ENCODE measurements at places on chromosomes 12 and 14. TPM values are rescaled to one million over a fixed set of nuclear protein-coding genes. Genes with fewer than 3 reads are reported as not detected.

Gene INSM2
- not detected for total RNA-seq

Gene NRXN3
- total RNA-seq, result 2.2 TPM

Gene FAM186B
- total RNA-seq, result not detected

Gene PROX2
- total RNA-seq, result not detected

Gene LRRC10
- not detected for total RNA-seq

All from pericardium fibroblast (primary cell).